ENCODE measurements at places on chromosomes 2 and 18.

DNA sequence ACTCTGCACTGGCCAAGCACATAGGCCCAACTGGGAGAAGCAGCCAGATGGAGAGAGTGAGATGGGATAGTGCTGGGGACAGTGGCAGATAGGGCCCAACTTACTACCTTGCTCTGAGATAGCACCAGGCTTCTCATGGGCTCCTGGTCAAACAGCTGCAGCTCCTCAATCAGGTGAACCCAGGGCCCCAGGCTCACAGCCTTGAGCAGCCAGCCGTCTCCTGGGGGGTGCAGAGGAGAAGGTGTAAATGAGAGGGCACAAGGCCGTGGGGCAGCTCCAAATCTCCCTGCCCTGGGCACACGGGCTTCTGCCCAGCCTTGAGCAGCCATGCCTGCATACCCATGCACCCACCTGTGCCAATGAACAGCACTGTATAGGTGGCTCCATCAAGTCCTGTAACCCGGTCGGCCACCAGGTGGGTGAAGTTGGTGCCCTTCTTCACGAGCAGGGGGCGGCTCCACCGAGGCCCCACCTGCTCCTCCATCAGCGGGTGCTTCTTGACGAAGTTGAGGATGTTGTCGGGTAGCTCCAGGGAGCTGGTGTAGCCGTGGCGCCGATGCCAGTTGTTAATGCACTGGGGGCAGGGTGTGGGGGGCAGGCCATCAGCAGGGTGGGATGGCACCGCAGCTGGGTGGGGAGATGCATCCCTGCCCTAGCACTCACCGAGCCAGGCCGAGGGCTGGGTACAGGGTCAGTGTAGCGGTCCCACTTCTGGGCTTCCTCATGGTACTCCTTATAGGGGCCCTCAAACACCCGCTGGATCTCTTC is 5.9 kb upstream of the ANKRD39 start:
- DNase-seq = no peak

- no peak for DNase-seq
These were observed 22.1 kb upstream of the CTDP1 start for GRCh38 chr18:79657342-79657996.

- DNase-seq = no peak
These were observed 122.7 kb downstream of the DNER start for GRCh38 chr2:229591611-229592010.

DNA sequence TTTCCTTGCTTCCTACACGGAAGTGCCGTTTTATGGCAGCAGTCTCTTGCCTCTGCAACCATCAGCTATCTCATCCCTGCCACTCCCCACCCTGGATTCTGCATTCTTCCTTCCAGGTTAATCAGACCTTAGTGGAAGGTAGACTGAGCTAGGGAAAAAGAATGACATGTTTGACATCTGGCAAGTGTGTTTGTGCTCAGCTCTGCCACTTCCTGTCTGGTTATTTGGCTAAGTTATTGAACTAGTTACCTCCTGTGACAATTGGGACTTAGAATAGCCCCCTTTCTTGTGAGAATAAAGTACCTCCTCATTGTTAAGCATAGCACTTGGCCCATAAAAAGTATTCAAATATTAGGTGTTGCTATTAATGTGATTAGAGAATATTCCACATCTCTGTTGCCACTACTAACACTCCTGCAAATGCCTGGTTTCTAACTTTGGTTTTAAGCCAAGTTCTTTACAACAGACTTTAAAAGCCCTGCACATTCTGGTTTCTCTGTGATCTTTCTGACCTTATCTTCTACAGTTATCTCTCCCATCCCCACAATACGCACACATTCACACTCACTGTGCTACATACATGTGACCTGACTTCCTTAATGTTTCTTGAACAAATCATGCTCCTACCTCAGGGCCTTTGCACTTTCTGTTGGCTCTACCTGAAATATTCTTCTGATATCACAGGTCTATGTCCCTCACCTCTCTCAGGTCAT is 10.8 kb upstream of the MAPRE2 start:
- no peak for DNase-seq

- DNase-seq = no peak
These were observed 100.7 kb upstream of the FOSL2 start for GRCh38 chr2:28291811-28292440.

DNA sequence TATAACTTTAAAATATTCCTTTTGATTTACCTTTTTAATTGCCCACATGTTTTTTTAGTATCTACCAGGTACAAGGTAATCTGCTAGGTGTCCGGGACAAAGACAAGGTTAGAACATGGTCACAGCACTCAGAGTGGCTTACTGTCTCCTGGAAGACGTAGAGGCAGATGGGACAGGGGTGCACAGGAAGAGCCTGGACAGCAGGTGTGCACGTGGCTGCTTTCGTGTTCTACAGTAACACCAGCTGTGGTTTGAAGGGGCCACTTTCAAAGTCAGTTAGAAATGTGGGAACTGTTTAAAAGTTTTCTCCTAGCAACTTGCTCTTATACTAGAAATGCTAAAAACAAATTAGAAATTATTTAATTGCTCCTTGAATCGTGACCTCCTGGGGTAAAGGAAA is 102.9 kb upstream of the ALPP start:
- no peak for DNase-seq
